ENCODE measurements at places on chromosomes 12 and 14. TPM values are rescaled to one million over a fixed set of nuclear protein-coding genes. Genes with fewer than 3 reads are reported as not detected.

Gene JAG2
- 3.3 TPM for total RNA-seq

Gene CDC42BPB
- 118 TPM for total RNA-seq

Gene FAIM2
- 1.4 TPM for total RNA-seq

Gene DMAC2L
- 7.2 TPM for total RNA-seq

DNA sequence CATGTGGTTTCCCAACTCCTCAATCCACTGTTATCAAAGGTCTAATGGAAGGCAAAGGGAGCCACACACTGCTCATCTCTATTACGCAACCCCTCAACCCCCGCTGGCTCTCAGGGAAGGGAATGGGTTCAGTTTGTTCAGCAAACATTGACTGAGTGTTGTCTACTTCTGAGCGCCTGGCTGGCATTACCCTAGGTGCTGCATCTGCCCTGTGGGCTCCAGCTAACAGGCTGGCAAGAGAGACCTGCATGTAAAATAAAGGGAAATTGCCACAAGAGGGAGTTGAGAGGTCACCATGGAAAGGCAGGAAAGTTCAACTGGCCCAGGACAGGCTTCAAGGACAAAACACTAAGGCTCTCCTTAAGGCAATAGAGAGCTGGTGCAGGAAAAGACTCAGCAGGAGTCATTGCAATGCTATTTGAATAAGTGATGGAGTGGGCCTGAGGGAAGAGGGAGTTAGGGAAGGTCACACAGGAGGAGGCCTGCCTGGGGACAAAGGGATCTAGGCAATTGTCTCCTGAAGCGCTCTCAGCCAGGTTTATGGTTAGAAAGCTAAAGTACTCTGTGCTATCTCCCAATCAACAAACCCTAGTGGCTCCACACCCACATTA, 5.5 kb upstream of the ZNF740 start:
- DNase-seq: peak; percentile 74

- DNase-seq: no peak
Measured at GRCh38 chr12:93029091-93029490, 100.0 kb upstream of the EEA1 start.

DNA sequence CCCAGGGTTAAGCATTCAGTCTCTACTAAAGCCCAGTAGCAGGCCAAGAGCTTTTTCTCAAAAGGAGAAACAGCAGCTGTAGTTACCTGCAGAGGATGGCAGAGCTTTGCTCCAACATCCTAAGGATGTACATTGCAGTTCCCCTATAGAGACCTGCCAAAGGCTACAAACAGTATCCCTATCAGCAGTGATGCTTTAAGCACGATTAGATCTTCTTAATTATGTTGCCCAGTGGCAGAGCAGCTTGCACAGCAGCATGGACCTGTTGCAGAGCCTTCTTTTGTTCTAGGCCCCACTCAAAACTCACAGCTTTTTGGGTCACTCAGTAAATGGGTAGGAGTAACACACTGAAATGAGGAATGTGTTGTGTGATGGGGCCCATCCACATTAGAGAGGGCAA, 46.4 kb upstream of the CRY1 start:
- DNase-seq: no peak

DNA sequence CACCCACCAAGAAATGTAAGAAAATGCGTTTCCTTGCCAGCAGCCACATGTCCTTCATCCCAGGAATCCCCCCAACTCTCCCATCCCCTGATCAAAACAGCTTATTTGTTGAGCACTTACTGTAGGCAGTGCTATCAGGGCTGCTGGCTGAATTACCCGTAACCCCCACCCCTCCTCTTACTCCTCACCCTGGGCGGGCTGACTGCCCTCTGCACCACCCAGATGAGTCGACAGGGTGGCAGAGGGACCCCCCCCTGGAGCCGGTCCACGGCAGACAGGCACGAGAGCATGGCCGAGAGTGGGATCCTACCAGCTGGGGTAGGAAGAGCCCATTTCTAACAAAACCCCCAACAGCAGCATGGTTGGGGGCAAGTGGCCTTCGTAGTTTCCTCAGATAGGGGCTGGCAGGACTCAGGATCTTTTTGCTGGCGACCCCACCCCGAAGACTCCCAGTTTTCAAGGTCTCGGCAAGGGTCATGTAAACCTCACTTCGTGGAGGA, 1.1 kb upstream of the RHOF start:
- DNase-seq: peak; percentile 93

DNA sequence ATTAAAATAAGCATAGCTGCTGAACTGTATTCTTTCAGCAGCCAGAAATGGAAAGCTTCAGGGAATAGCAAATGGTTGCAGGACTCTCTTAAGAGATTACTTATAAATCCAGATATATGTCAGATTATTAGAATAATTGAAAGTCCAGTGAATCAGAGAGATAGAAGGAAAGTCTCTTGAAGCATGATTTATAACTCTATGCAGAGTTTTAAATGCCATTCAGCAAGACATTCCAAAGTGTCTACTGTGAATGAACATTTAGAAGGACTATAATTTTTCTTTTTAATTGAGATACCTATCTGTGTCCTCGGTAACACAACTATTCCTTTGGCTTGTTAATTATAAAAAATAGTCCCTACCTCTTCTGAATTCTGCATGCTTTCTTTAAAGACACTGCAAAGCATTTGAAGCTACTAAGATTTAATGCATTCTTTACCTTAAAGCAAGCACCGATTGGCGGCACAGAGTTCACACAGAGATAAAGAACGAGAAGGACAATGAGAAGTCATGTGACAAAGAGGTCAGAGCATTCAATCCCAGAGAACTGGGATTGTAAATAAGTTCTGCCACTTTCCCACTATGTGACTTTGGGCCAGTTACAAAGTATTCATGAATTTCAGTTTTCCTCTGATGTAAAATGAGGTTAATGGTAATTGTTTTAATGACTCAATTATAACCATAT, 371.0 kb upstream of the ATP2B1 start:
- no peak for DNase-seq
